NT2/D1 (cell line): ENCODE measurements at places on chromosomes 6 and 20.

DNA sequence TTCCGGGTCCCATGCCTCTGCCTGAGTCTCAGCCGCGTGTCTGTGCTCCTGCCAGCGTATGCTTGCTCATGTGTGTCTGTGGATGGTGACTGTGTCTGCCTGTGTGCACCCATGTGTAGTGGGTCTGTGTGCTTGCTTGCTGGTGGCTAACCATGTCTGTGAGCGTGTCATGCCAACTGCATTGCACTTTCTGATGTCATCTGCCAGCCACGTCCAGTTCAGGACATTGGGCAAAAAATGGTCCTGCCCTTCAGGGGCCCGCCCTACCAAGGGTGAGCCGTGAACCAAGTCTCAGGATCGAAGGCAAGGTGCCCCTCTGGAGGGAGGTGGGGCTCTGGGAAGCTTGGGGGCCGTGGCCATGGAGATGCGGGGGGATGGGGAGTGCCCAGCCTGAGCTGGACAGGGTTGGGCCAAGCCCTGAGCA is 9.4 kb upstream of the ZBTB46 start:
- no peak for DNase-seq

DNA sequence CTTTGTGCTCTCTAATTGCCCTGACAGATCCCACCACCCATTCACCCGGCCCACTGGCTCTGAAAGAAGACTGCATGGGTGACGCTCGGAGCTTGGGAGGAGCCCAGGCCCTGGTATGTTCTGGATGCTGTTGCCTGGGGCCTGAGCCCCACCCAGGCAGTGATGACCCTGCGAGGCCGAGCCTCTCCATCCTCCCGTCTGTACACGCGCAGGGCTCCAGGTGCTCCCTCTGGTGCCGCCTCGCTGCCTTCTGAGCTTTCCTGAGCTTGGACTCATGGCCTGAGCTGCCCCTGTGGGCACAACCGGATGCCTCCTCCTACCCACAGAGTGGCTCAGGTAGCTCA is 61.2 kb downstream of the STK35 start:
- no peak for DNase-seq

DNA sequence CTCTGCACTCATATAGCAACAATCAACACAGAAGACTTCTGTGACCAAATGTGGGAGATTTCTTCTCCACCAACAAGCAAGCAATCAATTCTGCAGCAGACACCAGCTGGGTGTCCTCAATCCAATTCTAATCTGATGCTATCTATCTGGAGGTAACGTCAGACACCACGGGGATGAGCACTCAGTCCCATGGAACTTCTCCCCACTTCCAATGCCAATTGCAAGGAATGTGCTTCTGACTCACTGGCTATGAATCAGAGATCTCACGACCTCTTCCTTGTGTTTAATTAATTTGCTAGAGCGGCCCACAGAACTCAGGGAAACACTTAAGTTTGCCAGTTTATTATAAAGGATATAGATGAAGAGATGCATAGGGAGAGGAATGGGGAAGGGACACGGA is 103.5 kb upstream of the SIRPG start:
- DNase-seq = no peak

GRCh38 chr20:38604873-38605303 is 3.3 kb downstream of the ARHGAP40 start:
- DNase-seq = peak; percentile 63

DNA sequence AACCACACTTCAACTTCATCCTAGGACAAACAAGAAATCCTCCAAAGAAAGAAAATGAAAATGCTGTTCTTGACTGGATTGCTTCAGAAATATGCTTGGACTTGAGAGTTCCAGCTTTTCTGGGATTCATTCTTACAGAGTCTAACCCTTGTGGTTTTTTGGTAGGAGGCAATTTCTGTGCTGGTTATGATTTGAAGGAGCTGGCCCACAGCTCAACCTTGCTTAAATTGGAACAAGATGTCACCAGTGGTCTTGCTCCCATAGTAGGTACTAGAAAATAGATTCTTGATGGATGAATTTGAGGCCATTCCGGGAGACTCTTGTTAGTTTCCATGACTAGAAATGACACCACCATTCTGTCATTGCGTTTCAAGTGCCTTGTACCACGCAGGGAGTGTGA is 54.3 kb upstream of the BMP6 start:
- DNase-seq = no peak

- DNase-seq = no peak
Measured at GRCh38 chr20:62197801-62198200, 15.0 kb downstream of the MTG2 start.

- no peak for DNase-seq
Measured at GRCh38 chr6:2625581-2625980, 125.1 kb downstream of the MYLK4 start.

DNA sequence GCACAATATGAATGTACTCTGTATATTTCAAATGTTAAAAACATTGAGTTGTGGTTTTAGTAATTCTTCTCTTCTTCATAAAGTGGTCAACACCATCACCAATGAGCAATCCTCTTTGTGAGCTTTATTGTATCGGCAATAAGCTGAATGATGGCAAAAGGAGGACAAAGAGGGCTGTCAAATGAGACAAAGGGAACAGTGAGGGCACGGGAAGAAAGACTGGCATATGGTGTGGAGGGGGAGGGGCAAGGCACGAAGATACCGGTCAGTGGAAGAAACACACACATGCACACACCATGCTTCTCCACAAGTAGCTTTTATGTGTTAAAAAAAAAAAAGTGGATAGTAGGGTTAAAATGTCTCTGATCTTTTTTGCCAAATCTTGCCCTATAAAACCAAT is 506.8 kb upstream of the CITED2 start:
- no peak for DNase-seq

GRCh38 chr6:149318581-149319286 is 1.2 kb downstream of the TAB2 start:
- DNase-seq = no peak

GRCh38 chr6:167825332-167826229 is 1.1 kb upstream of the AFDN start:
- no peak for DNase-seq

- DNase-seq = no peak
Measured at GRCh38 chr6:35312807-35313206, 15.2 kb downstream of the DEF6 start.

DNA sequence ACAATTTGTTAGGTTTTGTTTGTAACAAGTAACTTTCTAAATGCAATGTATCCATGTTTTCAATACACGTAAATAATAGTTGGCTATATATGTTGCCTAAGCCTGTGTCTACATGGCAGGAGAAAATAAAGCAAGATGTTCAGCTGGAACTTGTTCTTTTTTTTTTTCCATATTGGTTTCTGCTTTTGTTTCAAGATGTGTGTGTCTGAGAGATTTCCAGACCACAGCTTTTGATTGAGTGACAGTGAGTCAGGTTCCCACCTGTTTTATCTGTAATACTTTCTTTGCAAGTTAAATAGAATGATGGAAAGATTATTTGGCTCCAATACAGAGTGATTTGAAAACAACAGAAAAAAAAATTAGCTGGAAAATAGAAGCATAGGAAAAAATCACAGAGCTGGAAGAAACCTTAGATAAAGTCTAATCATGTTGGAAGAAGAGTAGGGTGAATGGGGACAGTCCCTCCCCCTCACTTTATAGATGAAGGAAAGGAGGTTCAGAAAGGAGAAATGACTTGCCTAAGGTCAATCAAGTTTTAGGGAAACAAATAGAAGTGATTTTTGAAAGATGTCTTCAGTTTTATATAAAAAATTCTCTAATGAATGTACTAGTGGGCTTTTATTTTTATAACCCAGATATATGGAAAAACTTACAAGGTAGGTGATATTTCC is 150.9 kb upstream of the STMND1 start:
- DNase-seq = no peak

DNA sequence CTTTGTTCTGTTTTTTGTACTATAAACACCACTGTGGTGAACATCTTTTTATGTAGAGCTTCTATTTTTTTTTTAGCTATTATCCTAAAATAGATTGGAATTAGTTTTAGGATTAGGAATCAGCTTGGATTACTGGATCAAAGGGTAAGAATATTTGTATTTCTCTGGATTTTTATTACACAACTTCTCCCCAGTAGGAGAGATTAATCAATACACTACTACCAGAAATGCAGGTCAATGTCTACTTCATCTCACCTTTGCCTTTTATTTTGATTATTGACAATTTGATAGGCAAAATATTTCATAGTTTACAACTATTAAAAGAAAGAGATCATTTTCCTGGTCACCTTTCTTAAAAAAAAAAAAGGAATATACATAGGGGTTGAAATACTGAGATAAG is 191.9 kb downstream of the TSHZ2 start:
- no peak for DNase-seq

DNA sequence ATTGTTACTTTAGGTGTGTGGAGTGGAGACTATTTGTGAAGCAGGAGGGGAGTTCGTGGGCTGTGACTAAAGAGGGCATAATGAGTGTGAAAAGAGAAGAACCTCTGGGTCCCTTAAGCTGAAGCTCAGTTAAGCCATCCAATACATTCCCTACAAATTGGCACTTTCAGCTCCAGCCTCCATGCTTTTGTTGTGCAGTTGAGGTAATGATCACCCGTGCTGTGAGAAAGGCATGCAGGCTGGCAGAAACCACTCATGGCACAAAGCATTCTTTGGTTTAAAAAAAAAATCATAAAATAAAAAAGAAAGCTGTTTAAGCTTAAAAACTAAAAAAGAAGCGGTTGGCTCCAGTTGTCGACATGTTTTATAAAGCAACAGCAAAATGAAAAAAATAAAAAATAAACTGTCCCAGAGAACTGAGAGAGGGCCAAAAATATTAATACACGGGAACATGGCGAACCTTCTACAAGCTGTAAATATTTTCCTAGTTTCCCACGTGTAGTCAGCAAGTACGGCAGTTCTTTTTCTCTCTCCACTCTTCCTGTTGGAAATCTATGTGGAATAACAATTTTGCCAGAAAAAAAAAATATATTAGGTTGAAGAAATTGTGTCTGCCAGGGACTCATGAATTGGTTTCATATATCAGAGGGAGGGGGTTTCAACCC is 82.2 kb downstream of the ANKRD60 start:
- DNase-seq = no peak

DNA sequence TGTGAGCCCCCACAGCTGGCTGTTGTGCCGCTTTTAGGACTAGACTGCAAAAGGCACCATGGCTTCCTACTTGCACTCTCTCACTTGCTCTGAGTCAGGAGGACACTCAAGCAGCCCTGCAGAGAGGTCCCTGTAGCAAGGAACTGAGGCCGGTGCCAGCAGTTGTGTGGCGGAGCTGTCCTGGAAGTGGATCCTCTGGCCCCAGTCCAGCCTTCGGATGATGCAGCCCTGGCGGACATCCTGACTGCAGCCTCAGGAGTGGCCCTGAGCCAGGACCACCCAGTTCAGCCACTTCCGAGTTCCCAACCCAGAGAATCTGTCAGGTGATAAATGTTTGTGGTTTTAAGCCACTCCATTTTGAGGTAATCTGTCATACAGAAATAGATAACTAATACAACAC is 17.5 kb downstream of the CTCFL start:
- DNase-seq = no peak

DNA sequence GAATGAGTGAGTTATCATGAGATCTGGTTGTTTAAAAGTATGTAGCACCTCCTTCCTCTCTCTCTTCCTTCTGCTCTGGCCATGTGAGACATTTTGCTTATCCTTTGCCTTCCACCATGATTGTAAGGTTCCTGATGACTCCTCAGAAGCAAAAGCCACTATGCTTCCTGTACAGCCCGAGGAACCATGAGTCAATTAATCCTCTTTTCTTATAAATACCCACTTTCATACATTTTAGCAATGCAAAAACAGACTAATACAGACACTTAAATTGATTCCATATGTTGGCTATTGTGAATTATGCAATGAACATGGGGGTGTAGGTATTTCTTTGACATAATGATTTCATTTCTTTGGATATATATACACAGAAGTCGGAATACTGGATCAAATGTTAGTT is 792.8 kb upstream of the EYS start:
- no peak for DNase-seq

DNA sequence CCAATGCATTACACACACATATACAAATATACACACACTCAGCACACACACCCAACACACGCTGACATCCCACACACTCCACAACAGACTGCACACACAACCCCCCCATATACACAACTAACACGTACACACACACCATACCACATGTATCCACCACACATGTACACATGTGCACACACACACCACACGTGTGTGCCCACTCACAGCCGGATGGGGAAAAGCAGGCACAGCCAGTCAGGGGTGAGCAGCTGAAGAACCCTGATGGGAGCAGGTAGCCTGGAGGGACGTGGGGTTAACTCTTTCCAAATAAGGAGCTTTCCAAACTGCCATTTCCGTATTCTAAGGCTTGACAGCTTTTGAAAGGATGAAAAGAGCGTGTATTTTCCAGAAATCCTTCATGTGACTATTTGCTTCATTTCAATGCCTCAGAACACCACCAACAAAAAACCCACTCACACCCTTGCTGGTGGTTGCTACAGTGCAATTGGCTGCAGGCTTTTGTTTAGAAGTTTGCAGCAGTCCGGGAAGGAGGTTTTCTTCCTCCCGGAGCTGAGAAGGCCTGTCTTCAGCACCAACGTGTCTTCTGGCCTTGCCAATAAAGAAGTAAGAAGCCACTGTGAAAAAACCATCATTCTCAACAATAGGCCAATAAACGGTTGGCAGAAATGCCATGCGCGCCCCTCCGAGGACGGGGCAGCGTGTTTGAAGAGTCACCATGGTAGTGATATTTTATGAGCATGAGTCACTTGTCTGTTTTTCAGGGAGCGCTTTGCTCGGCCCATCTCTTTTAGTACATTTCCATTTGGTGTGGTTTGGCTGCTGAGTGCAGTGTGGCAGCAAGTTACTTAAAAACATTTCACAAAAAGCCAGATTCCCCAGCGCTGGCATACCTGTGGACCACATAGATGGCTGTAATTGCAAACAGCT is 131.3 kb upstream of the GMDS start:
- DNase-seq = no peak

- DNase-seq = no peak
Measured at GRCh38 chr20:49705358-49705757, 8.3 kb downstream of the B4GALT5 start.

DNA sequence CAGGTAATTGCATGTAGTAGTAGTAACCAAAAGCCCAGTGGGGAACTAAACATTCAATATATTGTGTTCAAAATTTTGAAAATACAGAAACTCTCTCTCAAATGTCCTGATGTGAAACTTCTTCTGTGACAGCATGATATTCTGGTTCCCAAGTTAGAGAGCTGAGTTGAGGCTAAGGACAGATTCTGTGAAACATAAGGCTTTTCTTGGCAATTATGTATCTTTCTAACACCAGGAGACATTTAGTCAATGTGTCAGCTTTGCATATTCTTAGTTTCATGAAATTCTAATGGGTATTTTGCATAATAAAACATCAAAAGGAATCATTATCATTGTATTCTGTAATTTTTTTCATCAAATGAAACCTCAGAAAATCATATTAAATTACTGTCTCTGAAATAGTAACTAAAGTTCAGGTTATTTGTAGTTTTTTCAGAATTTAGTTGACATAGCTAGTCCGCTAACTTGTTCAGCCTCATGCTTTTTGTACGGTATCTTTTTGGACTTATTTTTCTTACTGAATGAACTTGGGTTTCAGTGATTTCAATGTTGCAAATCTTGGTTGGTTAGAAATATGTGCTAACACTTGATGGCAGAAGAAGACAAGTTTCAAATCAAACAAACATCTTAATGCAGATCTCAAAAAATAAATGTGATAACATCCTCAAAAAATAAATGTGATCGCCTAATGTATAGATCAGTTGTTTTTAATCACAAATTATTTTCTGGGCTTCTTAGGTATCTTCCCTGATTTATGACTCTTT is 70.4 kb downstream of the AKAP7 start:
- no peak for DNase-seq

- DNase-seq = no peak
Measured at GRCh38 chr6:33770124-33770832, 18.7 kb downstream of the LEMD2 start.

- DNase-seq = peak; percentile 28
Measured at GRCh38 chr6:95203153-95203754, 374.1 kb upstream of the MANEA start.
